Activated naive CD8-positive, alpha-beta T cell treated with anti-CD3 and anti-CD28 coated beads, Interleukin-2, amount 10 ng/mL, durations not matched to agents 7 days and 5 days (primary cell): ENCODE measurements at places on chromosomes 1 and 21.

DNA sequence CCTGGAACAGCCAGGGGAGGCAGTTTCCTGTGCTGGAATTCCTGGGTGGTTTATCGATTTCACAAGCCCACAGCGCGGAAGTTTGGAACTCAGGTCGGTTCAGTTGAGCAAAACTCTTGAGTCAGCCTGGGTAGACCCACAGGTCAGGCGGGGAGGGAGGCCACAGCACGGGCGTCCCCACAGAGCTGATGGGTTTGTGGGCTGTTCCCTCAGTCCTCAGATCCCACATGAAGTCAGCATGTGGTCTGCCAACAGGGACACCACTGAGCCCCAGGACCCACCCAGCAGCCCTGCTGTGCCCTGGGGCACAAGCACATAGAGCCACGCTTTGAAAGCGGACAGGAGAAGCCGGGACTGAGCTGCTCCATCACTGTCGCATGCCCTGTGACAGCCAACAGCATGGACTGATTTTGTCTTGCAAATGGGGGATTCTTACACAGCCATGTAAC, 17.4 kb downstream of the BMP8A start:
- DNase-seq, result no peak

GRCh38 chr1:246032031-246032551, 475.0 kb downstream of the SMYD3 start:
- no peak for DNase-seq

DNA sequence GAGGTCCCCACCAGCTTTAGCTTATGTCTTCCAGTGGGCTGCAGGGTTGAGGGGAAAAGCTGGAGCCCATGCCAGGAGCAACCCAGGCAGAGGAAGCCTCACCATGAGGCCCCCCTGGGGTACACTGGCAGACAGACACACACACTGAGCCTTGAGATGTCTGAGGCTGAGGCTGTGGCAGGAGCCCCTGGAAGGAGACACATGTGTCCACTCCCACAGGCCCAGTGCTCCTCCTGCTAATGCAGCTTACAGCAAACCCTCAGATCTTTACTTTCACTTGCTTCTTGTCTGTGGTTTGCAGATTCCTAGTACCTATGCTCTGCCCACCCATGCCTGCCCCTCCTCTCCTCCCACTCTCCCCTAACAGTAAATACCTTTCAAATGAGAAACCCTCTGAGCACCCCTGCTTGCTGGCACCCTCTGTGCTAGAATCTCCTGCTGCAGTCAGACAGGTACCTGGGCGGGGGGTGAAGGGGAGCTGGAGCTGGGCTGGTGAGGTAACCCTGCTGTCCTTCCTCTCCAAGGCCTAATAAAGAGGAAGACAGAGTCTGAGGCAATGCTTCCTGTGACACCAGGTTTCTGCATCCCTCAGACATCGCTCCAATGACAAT, 63.4 kb upstream of the NEK2 start:
- DNase-seq, result peak; percentile 58

DNA sequence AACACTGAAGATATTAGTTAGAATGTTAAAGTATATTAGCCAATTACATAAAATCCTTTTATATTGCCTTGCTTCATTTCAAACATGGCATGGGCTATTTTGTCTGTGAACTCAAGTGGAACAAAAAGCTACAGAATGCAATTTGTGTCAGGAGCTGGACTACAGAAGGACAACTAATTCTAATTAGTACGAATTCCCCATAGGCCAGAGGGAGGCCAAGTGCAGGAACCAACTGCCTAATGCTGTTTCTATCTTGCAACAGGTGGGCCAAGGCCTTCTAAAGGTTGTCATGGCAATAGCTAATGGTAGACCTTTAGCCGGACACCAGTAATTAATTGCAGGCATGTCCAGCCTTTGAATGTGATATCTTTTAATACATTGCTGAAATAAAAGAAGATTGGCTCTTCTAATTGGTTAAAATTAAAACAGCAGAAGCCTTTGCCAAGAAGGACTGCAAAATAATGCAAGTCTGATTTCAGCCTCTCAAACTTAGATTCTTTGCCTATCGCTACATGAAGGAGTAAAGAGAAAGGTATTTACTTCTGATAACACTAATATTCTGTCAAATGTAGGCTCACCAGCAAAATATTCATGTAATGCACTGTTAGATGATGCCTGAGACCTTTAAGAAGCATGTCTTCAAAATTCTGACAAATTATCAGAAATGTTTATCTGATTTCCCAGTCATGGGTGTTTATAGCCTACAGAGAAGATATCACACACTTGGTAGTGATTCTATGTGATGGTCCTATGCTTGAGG, 232.1 kb downstream of the LMO4 start:
- DNase-seq, result no peak

GRCh38 chr21:33265664-33266049, 510 bp upstream of the IL10RB start:
- DNase-seq, result no peak

- peak; percentile 74 for DNase-seq
These were observed at the start of gene PIK3CD for GRCh38 chr1:9651565-9652378. Gene PIK3CD (plus strand): TSS chr1:9651731. CDS start chr1:9710456, 58,725 bp downstream.

DNA sequence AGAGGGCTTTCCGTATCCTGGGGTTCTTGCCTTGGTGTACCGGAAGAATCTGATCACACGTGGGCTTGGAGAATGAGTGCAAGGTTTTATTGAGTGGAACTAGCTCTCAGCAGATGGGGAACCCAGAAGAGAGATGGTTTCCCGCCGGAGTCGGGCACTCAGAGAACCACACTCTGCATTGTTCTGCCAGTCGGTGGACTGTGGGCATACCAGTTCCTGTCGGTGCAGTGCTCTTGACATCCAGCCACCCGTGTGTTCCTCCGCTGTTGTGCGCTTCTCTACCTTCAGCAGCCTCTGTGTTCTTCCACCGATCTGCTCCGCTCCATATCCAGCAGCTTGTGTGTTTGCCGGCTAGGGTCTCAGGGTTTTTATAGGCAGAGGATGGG, 10.8 kb upstream of the PPIE start:
- DNase-seq, result no peak

- DNase-seq, result no peak
These were observed 1.7 kb downstream of the IL6R start for GRCh38 chr1:154406886-154407197.

GRCh38 chr1:172460177-172460576, 16.3 kb upstream of the PIGC start:
- DNase-seq, result no peak

- DNase-seq, result no peak
These were observed 603.8 kb downstream of the PTPRC start for GRCh38 chr1:199242601-199243000.

DNA sequence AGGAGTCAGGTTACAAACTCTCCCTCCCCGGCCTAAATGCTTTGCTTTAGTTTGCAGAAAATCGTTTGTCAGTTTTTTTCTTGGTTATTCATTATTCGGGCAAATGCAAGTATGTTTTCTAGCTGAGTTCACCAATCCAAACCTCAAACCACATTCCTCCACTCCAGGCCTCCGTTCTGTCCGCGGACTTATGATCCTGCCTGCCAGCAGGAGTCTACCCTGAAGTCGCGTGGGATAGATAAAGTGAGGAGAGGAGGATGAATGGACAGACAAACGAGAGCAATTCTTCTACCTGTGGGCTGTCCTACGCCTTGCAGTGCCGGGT, 1.3 kb downstream of the ADAMTS1 start:
- DNase-seq, result no peak
